ENCODE measurements at places on chromosomes 3 and 15. TPM values are rescaled to one million over a fixed set of nuclear protein-coding genes. Genes with fewer than 3 reads are reported as not detected.

GRCh38 chr15:101490922-101491733, 1.6 kb upstream of the PCSK6 start:
- no peak overlapping the region for H3K4me3 ChIP-seq
- no peak overlapping the region for H3K27ac ChIP-seq
- DNase-seq = no peak
- H3K4me1 ChIP-seq = no peaks in the 10 kb centered on the region
- no peaks in the 10 kb centered on the region for H3K36me3 ChIP-seq

DNA sequence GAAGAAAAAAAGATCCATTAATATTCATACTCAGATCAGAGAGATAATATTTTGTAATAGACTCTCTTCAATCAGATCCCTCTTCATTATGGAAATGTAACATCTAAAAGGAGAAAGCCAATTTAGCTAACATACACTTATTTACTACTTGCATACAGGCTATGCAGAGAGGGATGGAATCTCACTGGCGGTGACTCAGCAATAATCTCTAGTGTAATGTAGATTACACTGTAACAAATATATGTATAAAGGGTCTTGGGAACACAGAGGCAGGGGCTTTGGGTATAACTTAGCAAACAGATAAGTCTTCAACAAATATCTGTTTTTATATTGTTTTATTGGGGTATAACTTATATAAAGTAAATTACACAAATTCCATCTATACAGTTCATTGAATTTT, 69.6 kb downstream of the CGNL1 start:
- H3K27ac ChIP-seq = no peak overlapping the region
- peaks cover 13% of the 10 kb centered on the region for H3K4me1 ChIP-seq
- no peak overlapping the region for H3K4me3 ChIP-seq
- no peak for DNase-seq

The ADGRG7 gene
- not detected for total RNA-seq

DNA sequence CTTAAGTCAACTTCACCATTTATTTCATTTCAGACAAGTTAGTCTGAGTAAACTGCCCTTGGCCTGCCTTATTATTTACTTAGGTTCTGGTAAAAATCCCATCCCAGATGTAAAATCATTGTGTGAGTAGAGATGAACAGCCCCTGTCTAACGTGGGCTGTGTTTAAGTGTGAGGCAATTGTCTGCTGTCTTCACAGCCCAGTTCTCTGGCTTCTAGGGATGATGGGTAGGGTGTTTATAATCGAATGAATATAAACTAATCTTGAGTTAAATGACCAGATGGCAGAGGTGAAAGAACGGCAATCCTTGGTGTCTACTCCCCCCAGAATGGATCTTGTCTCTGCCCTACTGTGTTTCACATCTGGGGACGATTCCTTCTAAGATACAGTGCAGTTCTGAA, 20.8 kb downstream of the PPARG start:
- H3K27ac ChIP-seq = no peak overlapping the region

- H3K27me3 ChIP-seq = no peaks in the 10 kb centered on the region
- H3K4me3 ChIP-seq = no peak overlapping the region
- no peaks in the 10 kb centered on the region for H3K4me1 ChIP-seq
- H3K36me3 ChIP-seq = no peaks in the 10 kb centered on the region
- no peak overlapping the region for H3K27ac ChIP-seq
Measured at GRCh38 chr3:7917443-7918151, 584.0 kb upstream of the LMCD1 start.

DNA sequence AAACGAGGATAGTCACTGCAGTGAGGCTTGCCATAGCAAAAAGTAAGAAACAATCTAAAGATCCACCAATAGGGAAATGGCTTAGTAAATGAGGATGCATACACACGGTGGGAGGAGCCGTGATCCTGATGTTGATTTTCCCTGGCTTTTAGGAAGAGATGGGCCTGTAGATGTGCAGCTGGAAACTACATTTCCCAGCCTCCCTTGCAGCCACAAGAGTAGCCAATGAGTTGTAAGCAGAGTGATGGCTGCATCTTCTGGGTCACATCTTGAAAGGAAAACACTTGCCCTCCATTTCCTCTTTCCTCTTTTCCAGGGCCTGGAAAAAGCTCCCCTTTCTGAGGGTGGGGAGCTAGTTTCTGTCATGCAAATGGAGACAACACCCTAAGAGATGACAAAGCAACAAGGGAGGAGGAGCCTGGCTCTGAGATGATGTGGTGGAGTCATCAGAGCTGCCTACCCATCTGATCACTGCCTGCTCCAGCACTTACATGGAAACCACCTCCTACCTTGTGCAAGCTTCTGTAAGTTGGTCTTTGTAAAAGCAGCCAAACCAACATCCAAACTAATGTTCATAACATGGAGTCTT, 139.1 kb downstream of the TLE3 start:
- H3K27ac ChIP-seq = no peak overlapping the region
- no peaks in the 10 kb centered on the region for H3K36me3 ChIP-seq
- peaks cover 16% of the 10 kb centered on the region for H3K27me3 ChIP-seq

- H3K4me3 ChIP-seq = no peak overlapping the region
- no peaks in the 10 kb centered on the region for H3K4me1 ChIP-seq
Measured at GRCh38 chr3:30006111-30006510, 600.3 kb upstream of the TGFBR2 start.

The PAQR5 gene
- 0.87 TPM for total RNA-seq

GRCh38 chr3:78905700-78906099, 862.1 kb downstream of the ROBO1 start:
- no peaks in the 10 kb centered on the region for H3K4me1 ChIP-seq
- no peak overlapping the region for H3K4me3 ChIP-seq
- H3K27ac ChIP-seq = no peak overlapping the region
- H3K27me3 ChIP-seq = no peaks in the 10 kb centered on the region

The SH2D7 gene
- total RNA-seq = not detected

DNA sequence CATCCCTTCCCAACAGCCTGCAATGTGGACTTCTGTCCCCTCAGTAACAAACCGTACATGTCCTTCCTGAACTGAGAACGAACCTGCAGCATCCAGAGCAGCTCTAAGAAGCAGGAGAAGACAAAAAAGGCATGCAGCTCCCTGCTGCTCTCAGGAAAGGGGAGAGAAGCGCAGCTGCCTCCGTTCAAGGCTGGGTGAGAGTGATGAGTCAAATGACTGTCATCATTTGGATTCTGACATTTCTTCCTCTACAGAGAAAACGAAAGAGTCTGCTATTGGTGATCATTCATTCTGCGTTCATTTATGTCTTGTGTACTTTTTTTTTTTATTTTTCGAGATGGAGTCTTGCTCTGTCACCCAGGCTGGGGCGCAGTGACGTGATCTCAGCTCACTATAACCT, 677.8 kb downstream of the FHIT start:
- H3K27me3 ChIP-seq = no peaks in the 10 kb centered on the region
- H3K36me3 ChIP-seq = no peaks in the 10 kb centered on the region
- no peak overlapping the region for H3K4me3 ChIP-seq
- H3K4me1 ChIP-seq = no peaks in the 10 kb centered on the region
- H3K27ac ChIP-seq = no peak overlapping the region

DNA sequence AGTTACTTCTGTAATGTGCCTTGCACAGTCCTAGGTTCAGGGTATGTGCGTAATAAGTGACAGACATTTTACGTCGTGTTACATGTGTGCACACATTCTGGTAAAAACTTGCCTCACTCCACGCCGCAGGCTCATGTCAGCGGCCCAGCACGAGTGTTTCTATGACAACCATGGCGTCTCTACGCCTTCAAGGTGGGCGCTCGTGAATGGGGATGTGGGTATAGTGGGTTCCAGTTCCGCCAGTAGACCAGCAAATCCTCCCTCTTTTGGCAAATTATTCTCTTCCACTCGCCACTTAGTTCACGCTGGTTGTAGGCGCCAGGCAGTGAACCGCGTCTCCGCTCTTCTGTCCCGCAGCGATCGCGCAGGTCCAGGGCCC, 40.3 kb downstream of the CHST14 start:
- H3K36me3 ChIP-seq = no peaks in the 10 kb centered on the region
- H3K27ac ChIP-seq = no peak overlapping the region
- H3K4me1 ChIP-seq = peaks cover 7% of the 10 kb centered on the region

GRCh38 chr3:178073366-178073765, 462.9 kb upstream of the KCNMB2 start:
- no peaks in the 10 kb centered on the region for H3K36me3 ChIP-seq
- no peak for DNase-seq
- no peak overlapping the region for H3K4me3 ChIP-seq
- H3K27me3 ChIP-seq = no peaks in the 10 kb centered on the region
- H3K27ac ChIP-seq = no peak overlapping the region

DNA sequence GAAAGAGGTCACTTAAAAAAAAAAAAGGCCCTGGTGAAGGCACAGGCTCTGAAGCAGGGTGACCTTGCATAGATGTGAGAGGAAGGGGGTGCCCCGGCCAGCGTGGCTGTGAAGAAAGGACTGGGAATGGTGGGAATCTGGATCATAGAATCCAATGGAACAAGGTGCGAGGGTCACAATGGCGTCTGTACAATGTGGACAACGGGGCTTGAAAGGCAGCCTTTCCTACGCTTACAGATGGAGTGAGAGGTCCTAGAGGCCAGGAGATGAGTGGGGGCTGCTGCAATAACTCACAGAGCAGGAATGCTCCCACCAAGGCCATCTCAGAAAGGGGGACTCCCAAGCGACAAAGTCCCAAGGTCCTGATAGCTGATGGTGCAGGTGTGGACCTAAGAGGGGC, 162.2 kb downstream of the ATP10A start:
- no peak overlapping the region for H3K27ac ChIP-seq
- DNase-seq = no peak
- H3K4me1 ChIP-seq = peaks cover 4% of the 10 kb centered on the region
- H3K36me3 ChIP-seq = peaks cover 4% of the 10 kb centered on the region
- H3K27me3 ChIP-seq = no peaks in the 10 kb centered on the region
- H3K4me3 ChIP-seq = no peak overlapping the region

- H3K4me3 ChIP-seq = no peak overlapping the region
- peaks cover 16% of the 10 kb centered on the region for H3K4me1 ChIP-seq
- H3K36me3 ChIP-seq = no peaks in the 10 kb centered on the region
- peak; percentile 51 for DNase-seq
- H3K27me3 ChIP-seq = peaks cover 17% of the 10 kb centered on the region
Measured at GRCh38 chr15:70259028-70259424, 161.3 kb upstream of the TLE3 start.

- no peaks in the 10 kb centered on the region for H3K36me3 ChIP-seq
- H3K4me1 ChIP-seq = no peaks in the 10 kb centered on the region
- peaks cover 3% of the 10 kb centered on the region for H3K27me3 ChIP-seq
- no peak overlapping the region for H3K27ac ChIP-seq
Measured at GRCh38 chr3:40930131-40930538, 269.2 kb upstream of the CTNNB1 start.

Data from astrocyte (in vitro differentiated cells and primary cell).